Mammary microvascular endothelial cell (primary cell): ENCODE measurements at places on chromosomes 7 and 10. TPM values are rescaled to one million over a fixed set of nuclear protein-coding genes. Genes with fewer than 3 reads are reported as not detected.

Gene NPTX2
- 0.49 and 0.60 TPM in 2 replicates for total RNA-seq

Gene ACHE
- 0.54 and 0.67 TPM in 2 replicates for total RNA-seq

Gene MMRN2
- 199 and 215 TPM in 2 replicates for total RNA-seq

Gene SAP25
- not detected in 2 replicates for total RNA-seq

Gene IQUB
- total RNA-seq = 0.69 TPM in 1 of 2 replicates, not detected in the other

Gene PODXL
- total RNA-seq = 415 and 461 TPM in 2 replicates

Gene FXYD4
- not detected in 2 replicates for total RNA-seq

Gene PON1
- total RNA-seq = not detected in 2 replicates

Gene TSPAN12
- total RNA-seq = 8.8 and 10.4 TPM in 2 replicates

Gene ACTL6B
- not detected in 2 replicates for total RNA-seq

Gene CALN1
- not detected in 2 replicates for total RNA-seq

Gene SPDYE2
- total RNA-seq = not detected in 2 replicates

Gene HYAL4
- 0.49 TPM in 1 of 2 replicates, not detected in the other for total RNA-seq

Gene ADRA2A
- under 0.01 TPM in 1 of 2 replicates, not detected in the other for total RNA-seq

Gene GDF10
- not detected in 2 replicates for total RNA-seq

Gene ALDH18A1
- total RNA-seq = 56.6 and 58.0 TPM in 2 replicates

Gene CISD1
- 30.7 and 39.9 TPM in 2 replicates for total RNA-seq

Gene CNNM1
- not detected in 2 replicates for total RNA-seq

Gene RELN
- 25.9 and 27.9 TPM in 2 replicates for total RNA-seq

Gene SMKR1
- 0.30 and 1.2 TPM in 2 replicates for total RNA-seq

Gene NEBL
- total RNA-seq = 7.6 and 8.3 TPM in 2 replicates

Gene CREB5
- 8.3 and 12.0 TPM in 2 replicates for total RNA-seq

Gene CNPY1
- not detected in 2 replicates for total RNA-seq

Gene LOXL4
- 9.1 and 9.3 TPM in 2 replicates for total RNA-seq

Gene MALSU1
- total RNA-seq = 88.6 and 89.2 TPM in 2 replicates

Gene ASAH2
- total RNA-seq = 0.64 and 1.00 TPM in 2 replicates

Gene NUTM2E
- total RNA-seq = 0.05 TPM in 1 of 2 replicates, not detected in the other

Gene MSS51
- 0.30 and 0.40 TPM in 2 replicates for total RNA-seq
